SHP77 treated with DMSO at 0.1 percent for 48 hours (cell line): ENCODE measurements at places on chromosomes 1 and 21.

DNA sequence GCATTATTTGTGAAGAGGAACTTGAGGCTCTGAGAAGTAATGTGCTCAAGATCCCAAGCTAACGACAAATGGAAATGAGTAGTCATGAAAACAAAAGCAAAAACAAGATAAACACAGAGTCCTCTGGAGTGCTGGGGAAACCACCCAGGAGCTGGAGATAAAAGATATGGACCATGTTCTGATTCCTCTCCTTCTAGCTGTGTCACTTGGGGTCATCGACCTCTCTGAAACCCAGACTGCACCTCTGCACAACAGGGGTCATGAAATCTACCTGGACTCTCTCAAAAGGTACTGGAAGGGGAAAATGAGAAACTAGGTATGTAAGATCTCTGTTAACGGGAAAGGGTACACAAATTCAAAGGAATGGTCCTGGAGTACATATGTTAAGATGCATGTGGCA, 6.5 kb downstream of the PGLYRP4 start:
- no peak for DNase-seq

DNA sequence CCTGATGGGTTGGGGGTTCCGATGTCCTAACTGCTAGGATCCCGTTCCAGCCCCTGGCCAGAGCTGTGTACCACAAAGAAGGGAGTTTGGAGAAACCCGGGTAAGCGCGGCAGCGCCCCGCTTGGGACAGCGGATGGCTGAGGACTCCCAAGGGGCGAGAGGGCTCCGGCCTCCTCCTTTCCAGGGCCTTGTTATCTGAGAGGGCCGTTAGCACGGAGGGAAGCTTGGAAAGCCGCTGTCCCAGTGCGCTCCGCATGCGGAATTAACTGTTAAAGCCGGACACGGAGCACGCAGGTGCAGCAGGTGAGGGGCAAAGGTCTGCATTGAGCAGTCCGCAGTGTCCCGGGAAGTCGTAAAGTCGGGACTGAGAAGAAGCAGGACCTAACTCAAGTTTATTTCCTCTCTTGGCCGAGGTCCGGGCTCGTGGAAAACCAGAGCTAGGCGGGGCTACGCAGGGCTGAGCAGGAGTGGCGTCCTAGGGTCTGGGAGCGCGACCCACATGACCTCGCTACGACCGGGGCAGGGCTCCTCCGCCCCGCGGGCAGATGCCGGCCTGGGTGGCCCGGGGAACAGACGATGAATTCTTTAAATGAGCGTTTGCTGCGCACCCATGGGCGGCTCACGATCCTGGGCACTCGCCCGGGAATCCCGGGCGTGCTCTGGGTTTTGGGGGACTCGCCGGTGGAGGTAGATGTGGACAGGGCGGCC, 4.5 kb downstream of the LHX4 start:
- DNase-seq: no peak

DNA sequence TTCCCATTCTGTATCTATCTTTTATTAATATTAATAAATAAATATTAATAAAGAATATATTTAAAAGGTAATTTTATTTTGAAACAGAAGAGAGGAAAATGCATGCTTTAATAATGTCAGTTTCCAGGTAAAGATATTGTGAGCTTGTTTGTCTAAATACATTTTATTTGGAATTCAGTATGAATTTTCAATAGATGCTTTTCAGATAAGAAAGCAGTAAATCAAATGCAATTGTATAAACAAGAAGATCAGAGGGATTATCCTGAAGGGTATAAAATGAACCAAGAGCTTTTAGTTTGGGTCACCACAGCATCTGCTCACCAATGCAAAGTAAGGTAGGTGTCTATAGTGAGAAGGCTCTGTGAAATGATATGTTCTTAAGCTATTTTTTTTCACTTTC, at the start of gene TSHB:
Gene TSHB (plus strand): TSS at position 301 of the 400 bp plus-strand sequence. CDS start 3,537 bp downstream, outside the sequence.
- DNase-seq: no peak

DNA sequence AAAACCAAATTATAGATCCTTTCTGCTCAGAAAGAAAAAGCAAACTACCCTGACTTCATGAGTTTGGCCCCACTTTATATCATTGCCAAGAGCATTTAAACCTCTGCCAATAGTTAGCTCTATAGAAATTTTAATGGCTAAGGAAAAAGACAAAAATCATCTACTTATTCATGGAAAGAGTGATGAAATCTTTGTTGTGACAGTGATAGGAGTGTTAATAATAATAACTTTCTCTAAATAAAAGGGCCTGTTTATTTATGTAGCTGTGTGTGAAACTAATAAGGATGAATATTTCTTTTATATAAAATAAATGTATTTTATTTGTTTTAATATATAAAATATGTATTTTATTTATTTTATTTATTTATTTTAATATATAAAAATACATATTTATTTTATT, 6.4 kb downstream of the CHODL start:
- DNase-seq: no peak
